ENCODE measurements at places on chromosomes 1 and 21.

- DNase-seq, result no peak
Observed at GRCh38 chr21:14271053-14271452, 55.1 kb downstream of the RBM11 start.

GRCh38 chr1:152182431-152182830 is 23.4 kb upstream of the RPTN start:
- DNase-seq, result no peak

GRCh38 chr1:64172458-64172983 is 30.9 kb upstream of the UBE2U start:
- no peak for DNase-seq

- no peak for DNase-seq
Observed at GRCh38 chr1:10353282-10353681, 45.6 kb upstream of the PGD start.

- no peak for DNase-seq
Observed at GRCh38 chr1:212450331-212450881, 17.7 kb downstream of the NENF start.

- no peak for DNase-seq
Observed at GRCh38 chr1:117370071-117370470, 2.8 kb downstream of the MAN1A2 start.

- no peak for DNase-seq
Observed at GRCh38 chr21:36985751-36986594, 19.5 kb upstream of the HLCS start.

GRCh38 chr1:229344139-229344538 is 1.3 kb upstream of the CCSAP start:
- DNase-seq, result peak; percentile 19

GRCh38 chr1:202599669-202600431 is 110.4 kb downstream of the SYT2 start:
- peak; percentile 89 for DNase-seq

DNA sequence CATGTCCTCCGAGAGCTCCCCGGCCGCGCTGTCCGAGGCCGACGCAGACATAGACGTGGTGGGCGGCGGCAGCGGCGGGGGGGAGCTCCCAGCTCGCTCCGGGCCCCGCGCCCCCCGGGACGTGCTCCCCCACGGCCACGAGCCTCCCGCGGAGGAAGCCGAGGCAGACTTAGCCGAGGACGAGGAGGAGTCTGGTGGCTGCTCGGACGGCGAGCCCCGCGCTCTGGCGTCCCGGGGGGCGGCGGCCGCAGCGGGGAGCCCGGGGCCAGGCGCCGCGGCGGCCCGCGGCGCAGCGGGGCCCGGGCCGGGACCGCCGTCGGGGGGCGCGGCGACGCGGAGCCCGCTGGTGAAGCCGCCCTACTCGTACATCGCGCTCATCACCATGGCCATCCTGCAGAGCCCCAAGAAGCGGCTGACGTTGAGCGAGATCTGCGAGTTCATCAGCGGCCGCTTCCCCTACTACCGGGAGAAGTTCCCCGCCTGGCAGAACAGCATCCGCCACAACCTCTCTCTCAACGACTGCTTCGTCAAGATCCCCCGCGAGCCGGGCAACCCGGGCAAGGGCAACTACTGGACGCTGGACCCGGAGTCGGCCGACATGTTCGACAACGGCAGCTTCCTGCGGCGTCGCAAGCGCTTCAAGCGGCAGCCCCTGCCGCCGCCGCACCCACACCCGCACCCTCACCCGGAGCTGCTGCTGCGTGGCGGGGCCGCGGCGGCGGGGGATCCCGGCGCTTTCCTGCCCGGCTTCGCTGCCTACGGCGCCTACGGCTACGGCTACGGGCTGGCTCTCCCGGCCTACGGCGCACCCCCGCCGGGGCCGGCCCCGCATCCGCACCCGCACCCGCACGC is 547 bp downstream of the FOXD2 start:
- DNase-seq, result no peak

GRCh38 chr1:112557385-112557784 is 48.6 kb downstream of the WNT2B start:
- no peak for DNase-seq

- no peak for DNase-seq
Observed at GRCh38 chr1:156675210-156676113, 1.7 kb downstream of the NES start.

- DNase-seq, result no peak
Observed at GRCh38 chr1:7426780-7427604, 344.1 kb upstream of the VAMP3 start.

GRCh38 chr1:211017075-211017718 is 116.8 kb downstream of the KCNH1 start:
- DNase-seq, result no peak
